ENCODE measurements at places on chromosomes 2 and 18.

DNA sequence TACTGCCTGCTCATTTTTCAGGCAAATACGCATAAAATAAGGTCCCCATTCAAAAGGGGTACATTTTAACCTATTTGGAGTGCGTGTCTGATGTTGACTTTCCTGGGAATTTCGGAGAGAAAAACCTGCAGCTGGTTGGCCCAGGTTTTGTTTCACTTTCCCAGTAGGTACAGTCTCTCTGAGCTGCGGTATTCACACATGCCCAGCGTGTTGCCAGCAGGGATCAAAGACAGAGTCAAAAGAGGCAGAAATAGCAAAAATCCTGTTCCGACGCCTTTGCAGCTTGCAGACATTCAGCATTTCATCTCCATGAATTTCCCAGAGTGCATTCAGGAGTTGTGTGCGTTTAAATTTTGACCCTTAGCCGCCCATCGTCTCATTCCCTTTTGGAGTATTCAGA lies 855.4 kb upstream of the CELF4 start:
- no peak for DNase-seq

DNA sequence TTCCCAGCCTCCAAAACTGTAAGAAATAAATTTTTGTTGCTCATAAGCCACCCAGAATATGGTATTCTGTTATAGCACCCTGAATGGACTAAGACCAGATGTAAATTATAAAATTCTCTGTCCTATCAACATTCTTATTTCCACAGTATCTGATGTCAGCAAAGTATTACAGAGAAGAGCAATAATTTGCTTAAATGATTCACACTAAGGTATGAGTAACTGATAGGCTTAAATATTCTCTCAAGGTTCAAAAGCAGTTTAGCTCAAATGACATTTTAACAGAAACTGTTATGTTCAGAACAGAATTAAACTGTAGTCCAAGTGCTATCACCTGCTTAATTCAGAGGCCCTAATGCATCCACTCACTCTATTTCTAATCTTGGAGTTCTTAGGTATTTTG lies 12.8 kb downstream of the SESTD1 start:
- no peak for DNase-seq

DNA sequence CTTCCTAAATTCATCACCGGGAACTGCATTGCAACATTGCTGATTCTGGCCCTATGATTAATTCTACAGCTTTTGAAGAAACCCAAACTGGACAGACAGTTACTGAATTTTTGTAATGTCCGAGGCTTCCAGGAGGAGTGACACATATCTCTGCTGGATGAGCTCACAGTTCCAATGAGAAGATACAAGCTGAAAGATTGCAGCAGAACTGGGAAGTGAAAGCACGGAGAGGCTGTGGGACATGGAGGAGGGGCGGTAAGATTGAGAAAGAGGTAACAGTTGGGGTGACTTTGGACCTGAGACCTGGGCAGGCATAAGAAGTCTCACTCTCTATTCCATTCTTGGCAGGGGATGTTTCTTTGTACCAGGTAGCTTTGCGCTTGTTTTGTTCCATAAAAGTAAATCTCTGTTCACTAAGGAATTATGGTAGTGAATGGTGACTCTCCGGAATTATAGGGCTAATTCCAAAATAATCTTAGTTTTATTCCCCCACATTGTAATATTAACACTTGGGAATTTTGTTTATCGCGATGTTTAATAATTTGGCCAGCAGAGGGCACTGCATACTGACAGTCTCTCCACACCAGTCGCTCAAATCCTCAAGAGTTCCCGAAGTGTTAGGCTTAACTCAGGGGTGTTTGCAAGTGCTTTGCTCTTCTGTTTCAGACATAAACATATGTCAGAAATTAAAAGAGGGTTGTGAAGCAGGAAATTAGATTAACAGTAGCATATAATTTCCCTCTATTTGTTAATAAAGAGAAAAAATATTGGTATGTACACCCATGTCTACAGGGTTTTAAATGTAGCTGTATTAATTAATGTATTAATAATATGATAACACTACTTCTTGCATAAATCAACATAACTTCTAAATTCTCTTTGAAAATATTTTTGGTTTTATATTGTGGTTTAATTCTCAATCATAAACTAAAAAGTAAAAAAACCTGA lies 201.4 kb downstream of the SOCS6 start:
- DNase-seq = no peak

- no peak for DNase-seq
Measured at GRCh38 chr2:225590932-225591331, 191.4 kb downstream of the NYAP2 start.

DNA sequence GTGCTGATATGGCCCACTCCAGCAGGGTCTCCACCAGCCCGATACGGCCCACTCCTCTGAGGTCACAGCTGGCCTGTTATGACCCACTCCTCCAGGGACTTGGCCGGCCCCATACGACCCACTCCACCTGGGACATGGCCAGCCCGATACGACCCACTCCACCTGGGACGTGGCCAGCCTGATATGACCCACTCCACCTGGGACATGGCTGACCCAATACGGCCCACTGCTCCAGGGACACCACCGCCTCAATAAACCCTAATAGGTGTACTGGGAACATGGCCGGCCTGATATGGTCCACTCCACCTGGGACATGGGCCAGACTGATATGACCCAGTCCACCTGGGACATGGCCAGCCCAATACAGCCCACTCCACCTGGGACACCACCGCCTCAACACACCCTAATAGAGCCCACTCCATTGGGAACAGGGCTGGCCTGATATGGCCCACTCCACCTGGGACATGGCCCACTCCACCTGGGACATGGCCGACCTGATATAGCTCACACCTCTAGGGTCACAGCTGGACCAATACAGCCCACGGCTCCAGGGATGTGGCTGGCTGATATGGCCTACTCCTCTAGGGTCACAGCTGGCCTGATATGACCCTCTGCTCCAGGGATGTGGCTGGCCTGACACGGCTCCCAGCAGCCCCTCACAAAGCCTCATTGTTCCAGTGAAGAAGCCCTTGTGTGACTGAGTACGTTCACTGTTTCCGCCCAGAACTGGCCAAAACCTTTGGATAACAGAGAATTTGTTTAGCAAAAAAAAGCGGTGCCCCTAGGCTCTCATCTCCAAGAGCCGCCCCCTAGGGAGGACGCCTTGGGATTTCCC lies 245.6 kb downstream of the HDAC4 start:
- DNase-seq = no peak

Data from stimulated activated CD4-positive, alpha-beta T cell treated with anti-CD3 and anti-CD28 coated beads, Interleukin-1b, Interleukin-23, amount 100 ng/mL, for 1 hour (primary cell).